Activated naive CD4-positive, alpha-beta T cell treated with anti-CD3 and anti-CD28 coated beads, Interleukin-2, amount 50 U/mL, for 16 hours (primary cell): ENCODE measurements at places on chromosomes 7 and 10.
A peak's percentile ranks its signal among the peaks of the same experiment; 100 is the strongest.

- DNase-seq, result no peak
Measured at GRCh38 chr10:69453795-69454194, 2.5 kb downstream of the TSPAN15 start.

GRCh38 chr10:78354101-78354500, 320.4 kb downstream of the RPS24 start:
- no peak for DNase-seq

GRCh38 chr10:926075-926698, 5.3 kb downstream of the LARP4B start:
- no peak for DNase-seq

DNA sequence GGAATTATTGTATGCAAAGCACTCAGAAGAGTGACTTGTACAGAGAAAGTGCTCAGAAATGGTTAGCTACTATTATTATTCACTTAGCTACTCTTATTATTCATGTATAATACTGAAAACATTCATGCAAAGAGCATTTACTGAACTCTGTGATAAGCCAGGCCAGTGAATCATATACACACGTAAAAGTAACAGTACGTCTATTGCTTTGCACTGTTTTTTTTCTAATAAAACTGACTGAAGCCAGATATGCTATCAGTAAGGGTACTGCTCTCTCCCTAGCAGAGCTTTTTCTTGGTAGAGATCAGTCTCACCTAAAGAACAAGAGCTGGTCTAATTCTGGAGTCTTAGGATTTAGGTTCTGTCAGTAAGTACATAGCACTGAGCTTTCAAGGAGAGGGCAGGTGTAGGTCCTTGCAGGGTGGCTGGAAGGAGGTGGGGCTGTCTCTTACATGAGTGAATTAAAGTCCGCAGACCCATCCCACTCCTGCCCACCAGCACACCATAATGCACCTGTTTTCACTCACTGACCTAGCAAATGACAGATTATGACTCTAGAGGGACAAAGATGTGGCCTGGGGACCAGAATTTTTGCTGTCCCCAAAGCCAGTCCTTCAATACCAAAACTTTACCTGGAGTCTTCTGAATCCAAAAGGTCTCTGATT, 145.9 kb downstream of the ARID5B start:
- peak; percentile 21 for DNase-seq

- DNase-seq, result no peak
Measured at GRCh38 chr7:46626261-46626660, 705.2 kb upstream of the IGFBP3 start.

DNA sequence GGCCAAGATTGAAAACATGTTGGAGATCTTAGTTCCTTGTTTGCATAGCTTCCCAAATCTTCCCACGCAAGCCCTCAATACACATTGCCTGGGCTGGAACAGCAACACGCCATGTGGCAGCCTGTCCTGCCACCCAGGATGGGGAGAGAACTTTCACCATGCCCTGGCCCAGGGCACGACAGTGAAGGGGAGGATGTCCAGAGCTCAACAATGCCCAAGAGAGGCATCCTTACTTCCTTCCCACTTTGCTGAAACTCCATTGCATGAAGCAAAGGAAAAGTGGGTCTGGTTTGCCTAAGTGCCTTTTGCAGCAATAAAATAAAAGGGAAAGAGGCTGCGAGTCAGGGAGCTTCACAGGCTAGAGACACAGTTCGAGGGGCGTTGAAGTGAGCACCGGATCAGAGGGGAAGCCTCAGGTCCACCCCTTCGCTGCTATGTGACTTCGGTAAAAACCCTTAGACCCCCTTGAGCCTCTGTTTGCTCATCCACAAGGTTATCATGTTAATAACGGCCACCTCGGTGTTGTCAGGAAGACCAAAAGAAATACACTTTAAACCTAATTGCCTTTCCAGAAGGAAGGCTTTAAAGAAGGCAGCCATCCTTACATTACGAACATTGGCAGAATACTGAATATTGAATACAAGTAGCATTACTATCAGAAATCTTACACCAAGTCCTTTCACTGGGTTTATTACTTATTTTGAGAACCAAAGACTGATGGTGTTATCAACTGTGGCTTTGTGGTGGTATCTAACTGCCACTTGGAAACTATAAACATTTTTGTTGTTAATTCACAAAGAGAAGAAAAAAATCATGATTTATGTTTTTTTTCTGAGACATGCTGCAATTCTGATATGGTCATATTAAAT, 133.3 kb downstream of the ICA1 start:
- DNase-seq, result no peak

DNA sequence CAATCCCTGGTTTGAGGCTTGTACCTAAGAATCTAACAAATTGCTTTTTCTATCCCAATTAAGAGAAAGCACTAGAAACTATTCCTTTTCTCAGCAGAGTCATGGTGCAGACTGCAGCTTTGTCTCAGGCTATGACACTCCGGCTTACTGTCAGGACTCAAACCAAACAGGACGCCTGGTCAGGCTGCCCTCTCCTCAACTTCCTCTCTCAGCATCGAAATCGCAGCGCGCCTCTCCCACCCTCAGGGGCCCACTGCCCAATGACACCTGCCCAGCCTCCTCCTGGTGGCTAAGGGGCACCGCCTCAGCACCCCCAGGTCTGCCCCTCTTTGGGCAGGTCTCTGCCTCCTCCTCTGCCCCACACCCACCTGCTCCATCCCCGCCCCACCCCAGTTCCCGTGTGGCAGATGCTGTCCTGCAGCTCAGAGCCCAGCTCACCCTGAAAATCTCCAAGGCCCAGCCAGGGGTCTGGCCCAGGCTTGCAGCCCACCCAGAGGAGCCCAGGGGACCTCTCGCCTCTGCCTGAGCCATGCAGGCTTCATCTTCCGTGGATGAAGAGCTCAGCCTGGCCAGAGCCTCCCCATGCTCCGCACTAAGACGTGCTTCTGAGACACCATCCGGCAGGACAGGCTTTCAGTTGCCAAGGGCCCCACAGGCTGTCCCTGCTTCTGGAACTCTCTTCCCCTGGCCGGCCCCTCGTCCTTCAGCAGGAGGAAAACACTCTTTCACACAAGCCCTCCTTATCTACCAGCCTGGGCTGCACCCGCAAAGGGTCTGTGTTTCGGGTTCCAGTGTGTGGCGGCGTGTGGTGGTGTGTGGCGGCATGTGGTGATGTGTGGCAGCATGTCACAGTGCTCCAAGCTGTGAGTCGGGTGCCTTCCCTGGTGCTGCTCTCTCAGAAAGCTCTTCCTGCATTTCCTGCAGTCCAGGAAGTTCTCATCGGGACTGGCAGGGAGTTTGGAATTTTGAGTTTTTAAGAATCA, 16.4 kb upstream of the PTPRN2 start:
- no peak for DNase-seq

DNA sequence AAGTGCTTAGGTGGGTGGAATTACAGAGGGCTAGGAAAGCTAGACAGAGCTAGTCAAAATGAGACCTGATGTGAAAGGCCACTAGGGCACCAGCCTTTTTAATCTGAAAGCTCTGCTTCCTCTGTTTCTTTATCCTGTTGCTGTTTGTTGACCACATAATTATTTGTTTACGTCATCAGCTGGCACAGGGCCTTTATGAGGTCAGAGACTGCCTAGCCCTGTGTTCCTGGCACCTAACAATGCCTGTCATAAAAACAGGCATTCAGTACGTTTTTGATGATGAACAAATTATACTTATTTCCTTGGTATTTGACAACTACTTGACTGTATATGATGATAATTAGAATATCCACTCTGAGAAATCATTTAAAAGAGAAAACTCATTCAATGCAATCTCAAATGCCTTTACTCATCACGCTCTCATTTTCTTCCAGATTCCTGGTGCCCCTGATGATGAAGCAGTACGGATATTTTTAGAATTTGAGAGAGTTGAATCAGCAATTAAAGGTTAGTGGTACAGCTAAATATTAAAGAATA, 26.0 kb downstream of the RBM17 start:
- no peak for DNase-seq
